GM12892 (cell line): ENCODE measurements at places on chromosomes 3 and 15.

- DNase-seq, result no peak
These were observed 11.1 kb downstream of the OR5K2 start for GRCh38 chr3:98508582-98508981.

- no peak for DNase-seq
These were observed 54.7 kb upstream of the SMAD6 start for GRCh38 chr15:66647358-66647757.

DNA sequence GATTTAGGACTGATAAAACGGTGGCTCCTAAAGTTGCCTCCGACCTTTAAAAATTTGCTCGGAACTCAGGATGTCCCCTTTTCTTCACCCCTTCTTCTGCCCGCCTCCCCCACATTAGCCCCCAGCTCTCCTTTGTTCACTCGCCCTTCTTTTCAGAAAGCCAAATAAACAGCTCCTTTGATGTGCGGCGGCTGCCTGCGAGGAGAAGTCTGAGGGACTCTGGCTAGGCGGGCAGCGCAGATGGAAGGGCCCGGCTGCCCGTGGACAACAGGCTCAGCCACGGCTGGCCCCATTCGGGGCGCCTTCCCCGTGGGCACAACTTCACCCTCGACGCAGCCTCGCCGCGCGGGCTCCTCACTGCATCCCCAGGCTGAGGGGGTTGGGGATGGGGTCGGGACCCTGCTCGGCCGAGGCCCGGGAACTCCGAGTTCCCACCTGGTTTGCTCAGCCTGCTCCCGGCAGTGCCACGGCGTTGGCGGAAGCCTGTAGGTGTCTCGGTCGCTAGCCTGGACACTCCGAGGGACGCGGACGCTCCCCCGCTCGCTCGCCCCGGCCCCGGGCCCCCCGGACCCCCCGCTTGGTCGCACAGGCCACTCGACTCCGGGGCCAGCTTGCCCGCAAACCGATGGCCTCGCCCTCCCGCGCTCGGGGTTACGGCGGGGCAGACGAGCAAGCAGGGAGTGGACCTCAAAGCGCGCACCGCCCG, 897 bp upstream of the TLE3 start:
- no peak for DNase-seq

GRCh38 chr3:105676621-105677300, 192.1 kb downstream of the CBLB start:
- DNase-seq, result no peak

GRCh38 chr3:58722561-58722960, 56.0 kb upstream of the FAM3D start:
- DNase-seq, result no peak

DNA sequence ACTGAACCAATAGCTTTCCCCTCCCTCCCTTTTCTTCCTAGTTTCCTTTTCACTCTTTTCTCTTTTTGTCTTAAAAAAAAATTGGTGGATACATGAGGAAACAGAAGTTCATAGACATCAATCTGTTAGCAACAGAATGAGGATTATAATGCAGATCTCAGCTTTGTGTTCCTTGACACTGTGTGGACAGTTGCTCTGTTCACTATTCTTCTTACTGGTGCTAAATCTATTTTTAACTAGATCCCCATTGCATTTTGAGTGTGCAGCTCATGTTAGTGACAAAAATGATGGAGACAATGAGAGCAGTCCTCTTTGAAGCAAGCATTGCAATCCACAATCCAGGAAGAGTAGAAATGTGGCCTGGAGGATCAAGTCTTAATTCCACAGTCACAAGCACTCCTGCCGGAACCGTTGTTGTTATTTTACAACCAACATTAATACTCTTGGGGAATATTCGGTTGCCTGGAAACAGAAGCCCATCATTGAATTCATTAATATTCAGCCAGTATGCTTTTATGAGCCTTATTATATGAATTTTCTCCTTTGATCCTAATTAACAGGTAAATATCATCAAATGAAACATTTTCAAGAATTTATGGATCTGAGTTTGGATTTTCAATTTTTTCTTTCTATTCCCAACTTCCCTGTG, 1016.8 kb downstream of the NTRK3 start:
- no peak for DNase-seq

DNA sequence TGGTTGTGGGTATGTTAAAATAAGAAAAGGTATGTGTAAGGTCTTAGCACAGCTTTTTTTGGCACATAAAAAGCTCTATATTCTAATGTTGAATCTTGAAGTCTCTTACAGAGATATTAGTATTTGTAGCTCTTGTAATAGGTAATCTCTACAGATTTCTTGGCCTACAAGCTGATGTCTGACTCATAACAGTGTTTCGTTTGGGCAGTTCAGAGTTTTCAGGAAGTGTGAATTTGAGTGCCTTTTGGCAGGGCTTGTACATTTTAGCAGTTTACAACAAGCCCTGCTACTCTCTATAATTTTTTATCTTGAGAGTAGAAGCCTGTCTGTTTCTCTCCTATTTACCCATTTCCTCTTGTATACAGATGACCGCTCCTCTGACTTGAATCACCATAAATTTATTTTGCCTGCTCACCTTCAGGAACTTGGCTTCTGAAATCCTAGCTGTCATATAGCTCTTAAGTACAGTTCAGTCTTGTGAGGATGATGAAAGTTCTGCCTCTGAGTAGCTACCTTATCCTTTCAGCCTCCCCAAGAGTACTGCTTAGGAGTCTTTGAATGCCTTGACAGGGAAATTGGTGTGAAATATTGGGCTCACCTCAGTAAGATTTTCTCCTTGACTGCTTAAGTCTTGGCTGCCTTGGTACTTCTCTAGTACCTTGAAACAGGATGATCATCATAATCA, 419.9 kb upstream of the RARB start:
- no peak for DNase-seq

DNA sequence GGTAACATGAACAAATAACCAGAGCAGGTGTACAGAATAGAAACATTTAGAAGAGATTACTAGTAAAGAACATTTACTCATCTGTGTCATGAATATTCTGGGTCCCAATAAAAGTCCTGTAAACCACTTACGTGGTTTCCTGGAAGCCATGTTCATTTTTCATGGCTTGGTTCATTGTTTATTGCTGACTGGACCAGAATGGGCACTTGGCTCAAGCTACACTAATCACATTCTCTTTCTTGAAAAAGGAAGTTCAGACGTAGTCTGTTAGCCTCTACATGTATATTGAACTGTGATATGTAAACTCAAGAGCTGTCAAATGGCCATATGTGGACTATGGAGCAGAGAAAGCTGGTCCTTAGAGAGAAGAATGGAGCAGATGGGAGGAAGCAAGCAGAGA, 138.3 kb upstream of the FAM3D start:
- no peak for DNase-seq

DNA sequence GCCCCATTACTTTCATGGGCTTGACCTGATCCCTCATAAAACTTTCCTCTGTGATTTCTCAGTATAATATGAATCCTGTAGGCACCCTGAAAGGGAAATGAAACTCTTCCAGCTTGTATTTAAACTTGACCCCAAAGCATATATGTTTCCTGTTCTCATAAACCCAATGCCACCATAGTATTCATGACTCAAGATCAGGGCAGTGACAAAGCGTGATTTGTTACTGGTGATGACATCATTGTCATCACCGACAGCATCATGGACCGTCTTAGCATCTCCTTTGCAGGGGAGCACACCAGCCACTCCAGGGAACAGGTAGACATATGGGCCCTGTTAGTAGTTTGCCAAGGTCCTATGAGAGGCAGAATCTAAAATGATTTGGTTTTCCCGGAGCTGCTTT, 741.2 kb downstream of the NR2F2 start:
- no peak for DNase-seq

GRCh38 chr15:91308855-91309254, 208.8 kb downstream of the SV2B start:
- DNase-seq, result no peak

GRCh38 chr3:53721187-53722119, 124.8 kb downstream of the CHDH start:
- no peak for DNase-seq

GRCh38 chr3:132290833-132291232, 26.4 kb upstream of the ACP3 start:
- DNase-seq, result no peak

- no peak for DNase-seq
These were observed 150.3 kb downstream of the RPLP1 start for GRCh38 chr15:69602921-69603320.

DNA sequence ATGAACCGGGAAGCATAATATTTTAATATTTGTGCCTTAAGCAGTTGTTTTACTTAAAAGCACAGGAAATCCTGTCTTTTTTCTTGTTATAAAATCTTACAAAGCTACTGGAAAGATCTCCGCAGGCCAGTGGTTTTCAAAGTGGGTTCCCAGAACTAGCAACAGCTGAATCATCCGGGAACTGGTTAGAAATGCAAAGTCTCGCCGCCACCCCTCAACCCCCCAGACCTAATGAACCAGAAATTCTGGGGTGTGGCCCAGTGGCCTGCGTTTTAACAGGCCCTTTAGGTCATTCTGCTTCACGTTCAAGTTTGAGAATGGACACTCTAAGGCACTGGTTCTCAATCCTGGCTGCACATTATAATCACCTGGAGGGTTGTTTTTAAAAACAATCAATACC, 74.7 kb downstream of the PDZRN3 start:
- no peak for DNase-seq

DNA sequence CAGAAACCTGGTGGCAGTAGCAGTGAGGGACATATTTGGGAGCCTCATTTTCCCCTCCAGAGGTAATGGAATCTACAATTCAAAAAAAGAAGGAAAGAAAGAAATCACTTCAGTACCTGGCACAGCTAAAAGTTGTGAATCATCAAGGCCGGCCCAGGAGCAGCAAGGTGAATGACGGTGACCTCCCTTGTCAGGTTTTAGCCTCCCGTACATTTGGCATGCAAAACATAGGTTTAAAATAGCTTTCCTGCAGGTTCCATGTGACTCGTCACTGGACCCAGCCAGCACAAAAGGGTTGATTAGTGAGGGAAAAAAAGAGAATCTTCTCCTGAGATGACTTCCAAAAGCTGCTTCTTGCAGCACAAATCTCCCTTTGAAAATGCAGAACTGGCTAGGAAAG, 394.2 kb downstream of the LSAMP start:
- DNase-seq, result no peak

GRCh38 chr3:159144472-159144871, 342.6 kb downstream of the MFSD1 start:
- DNase-seq, result no peak

DNA sequence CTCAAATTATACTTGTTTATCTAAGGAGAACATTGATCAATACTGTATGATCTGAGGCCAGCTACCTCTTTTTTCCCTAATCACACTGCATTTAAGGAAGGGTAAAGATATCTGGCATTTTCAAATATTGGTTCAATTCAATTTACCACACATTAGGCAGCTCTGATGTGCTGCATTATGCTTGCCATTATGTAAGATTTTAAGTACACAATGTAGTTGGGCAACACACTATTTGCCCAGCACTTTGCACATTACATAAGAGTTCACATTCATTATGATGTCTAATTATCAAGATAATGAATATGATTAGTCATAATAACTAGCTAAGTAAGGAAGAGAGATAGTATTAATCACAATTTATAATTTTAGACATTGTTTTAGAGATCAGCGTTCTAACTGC, 196.3 kb downstream of the BCHE start:
- no peak for DNase-seq

DNA sequence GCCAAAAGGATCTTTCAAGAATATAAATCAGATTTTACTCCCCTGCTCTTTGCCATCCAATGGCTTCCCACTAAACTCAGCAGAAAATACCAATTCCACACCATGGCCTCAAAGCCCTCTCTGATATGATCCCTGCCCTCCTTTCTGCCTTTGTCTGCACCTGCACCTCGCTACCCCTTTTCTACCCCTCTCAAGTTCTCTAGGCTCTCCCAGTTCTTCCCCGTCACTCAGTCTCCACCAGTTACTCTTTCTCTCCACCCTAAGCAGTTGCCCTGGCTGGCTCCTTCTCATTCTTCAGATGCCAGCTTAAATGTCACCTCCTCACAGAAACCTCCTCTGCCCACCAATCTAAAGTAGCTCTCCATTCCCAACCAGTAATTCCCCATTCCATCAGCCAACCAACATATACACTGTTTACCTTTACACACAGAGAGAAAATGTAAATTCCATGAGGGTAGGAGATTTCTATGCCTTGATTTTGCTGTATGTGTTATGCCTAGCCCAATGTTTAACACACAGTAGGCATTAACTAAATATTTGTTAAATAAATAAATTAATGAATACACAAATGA, 93.6 kb upstream of the LPP start:
- DNase-seq, result no peak

- peak; percentile 57 for DNase-seq
These were observed 24.1 kb downstream of the CX3CR1 start for GRCh38 chr3:39255503-39256325.

- no peak for DNase-seq
These were observed 28.1 kb downstream of the ABHD2 start for GRCh38 chr15:89116404-89116803.

- DNase-seq, result no peak
These were observed 50.8 kb upstream of the PRR23E start for GRCh38 chr3:127141921-127142730.

DNA sequence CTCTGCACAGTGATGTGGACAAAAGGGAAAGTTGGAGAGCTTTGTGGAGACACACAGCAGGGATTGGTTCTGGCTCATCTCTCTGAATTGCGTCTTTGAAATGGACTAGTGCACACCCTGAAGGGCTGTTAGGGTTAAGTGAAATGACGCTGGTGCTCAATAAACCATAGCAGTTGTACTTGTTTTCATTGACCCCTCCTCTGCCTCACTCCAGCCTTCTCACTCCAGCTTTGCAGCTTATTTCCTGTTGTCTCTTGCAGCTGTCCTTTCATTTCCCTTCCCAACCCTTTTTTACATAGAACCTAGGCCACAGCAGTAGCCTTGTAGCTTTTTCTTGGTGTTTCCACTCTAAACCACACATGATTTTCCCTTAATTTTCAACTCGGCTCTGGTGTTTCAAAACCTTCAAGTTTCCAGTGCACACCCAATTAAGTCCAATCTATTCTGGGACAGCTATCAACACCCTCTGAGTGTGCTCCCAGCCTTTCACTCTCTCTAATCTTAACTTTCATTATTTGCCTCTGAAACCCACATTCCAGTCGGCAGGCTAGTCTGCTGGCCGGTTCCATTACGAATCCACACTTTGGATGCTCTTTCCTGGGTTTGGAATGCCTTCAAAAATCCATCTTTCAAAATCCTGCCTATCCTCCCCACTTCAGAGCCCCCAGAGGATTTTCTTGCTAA, 6.4 kb downstream of the C3orf52 start:
- DNase-seq, result no peak

DNA sequence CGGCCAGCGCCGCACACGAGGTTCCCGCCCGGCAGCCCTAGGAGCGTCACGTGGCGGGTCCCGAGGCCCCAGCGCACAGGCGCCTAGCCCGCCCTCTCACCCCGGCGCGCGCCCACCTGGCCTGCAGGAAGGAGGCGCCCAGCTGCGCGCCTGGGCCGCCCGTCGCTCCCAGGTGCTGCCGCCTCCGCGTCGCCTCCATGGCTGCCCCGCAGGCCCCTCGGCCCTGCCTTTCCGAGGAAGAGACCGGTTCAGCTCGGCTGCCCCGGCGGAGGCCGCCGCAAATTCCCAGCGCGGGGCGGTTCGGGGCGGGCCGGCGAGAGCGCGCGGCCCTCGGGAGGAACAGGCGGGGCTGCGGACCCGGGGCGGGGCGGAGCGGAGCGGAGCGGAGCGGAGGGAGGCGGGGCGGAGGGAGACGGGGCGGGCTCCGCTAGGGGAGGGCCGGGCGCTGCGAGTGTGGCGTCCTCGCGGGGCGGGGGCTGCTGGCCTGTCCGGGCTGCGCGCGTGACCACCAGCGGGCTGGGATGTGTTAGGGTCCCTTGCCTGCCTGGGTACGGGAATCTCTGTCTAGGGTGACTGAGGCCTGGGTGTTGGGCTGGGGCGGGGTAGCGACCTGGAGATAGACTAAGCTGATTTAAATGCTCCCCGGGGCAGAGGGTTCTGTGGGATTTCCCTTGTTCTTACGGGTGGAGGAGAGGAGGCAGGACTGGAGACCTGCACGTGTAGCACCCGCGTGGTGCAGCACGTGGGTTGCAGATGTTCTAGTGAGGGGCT, at the start of gene CLN6:
Gene CLN6 (minus strand): TSS at position 343 of the 771 bp plus-strand sequence. CDS start 144 bp downstream, at position 199.
- peak; percentile 87 for DNase-seq
